ENCODE measurements at places on chromosomes 3 and 15.

GRCh38 chr3:82353306-82354171, 592.1 kb upstream of the GBE1 start:
- DNase-seq = no peak

- DNase-seq = no peak
These were observed 230.3 kb downstream of the ATP8B4 start for GRCh38 chr15:49888734-49889133.

GRCh38 chr15:70459312-70459711, 304.0 kb downstream of the UACA start:
- no peak for DNase-seq

DNA sequence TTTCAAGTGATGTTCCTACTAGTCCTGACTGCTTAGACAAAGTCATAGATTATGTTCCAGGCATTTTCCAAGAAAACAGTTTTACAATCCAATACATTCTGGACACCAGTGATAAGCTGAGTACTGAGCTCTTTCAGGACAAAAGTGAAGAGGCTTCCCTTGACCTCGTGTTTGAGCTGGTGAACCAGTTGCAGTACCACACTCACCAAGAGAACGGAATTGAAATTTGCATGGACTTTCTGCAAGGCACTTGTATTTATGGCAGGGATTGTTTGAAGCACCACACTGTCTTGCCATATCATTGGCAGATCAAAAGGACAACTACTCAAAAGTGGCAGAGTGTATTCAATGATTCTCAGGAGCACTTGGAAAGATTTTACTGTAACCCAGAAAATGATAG, 3.8 kb downstream of the TIPARP start:
- DNase-seq = no peak

DNA sequence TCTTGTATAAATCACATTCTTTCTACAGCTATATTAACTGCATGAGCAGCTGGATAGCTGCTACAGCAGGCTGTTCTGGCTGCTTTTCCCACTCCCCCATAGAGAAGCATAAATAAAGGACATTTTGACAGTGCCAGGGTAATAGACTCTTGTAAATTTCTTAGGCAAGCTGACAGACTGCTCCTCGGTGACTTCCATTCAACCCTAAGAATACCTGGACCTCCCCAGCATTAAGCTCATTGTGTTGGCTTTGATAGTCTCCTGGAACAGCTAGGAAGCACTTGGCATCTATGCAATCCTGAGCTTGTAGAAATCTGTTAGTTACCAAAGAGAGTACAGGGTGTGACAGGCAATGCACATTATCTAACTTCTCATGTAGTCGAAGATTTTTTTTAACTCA, 475.4 kb downstream of the AGBL1 start:
- no peak for DNase-seq

DNA sequence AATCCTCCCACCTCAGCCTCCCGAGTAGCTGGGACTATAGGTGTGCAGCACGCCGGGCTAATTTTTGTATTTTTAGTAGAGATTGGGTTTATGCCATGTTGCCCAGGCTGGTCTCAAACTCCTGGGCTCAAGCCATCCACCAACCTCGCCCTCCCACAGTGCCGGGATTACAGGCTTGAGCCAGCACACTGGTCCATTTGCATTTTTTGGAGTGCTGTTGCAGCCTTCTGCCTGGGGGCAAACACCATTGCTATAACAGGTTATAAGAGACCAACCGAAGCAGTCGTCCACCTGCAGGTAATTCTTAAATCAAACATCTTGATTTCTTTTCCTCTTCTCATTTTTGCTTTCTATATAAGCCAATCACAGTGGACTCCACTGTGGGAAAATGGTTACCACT, 27.7 kb downstream of the ACKR4 start:
- DNase-seq = no peak

DNA sequence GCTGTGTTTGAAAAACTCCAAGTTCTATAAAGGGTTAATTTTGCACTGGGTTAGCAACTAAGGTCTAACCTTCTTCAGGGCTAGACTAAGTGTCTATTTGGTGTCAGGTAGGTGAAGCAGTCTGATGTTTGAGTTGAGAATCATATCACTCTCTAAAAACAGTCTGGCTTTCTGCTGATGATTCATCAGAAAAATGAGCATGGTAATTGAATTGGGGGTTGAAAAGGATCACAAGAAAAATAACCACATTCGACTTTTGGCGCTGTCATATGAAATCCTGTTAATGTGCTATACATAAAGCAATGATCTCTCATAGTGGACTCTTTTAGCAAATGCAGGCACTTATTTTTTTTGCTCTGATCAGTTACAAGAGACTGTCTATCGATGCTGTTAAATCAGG, 242.2 kb upstream of the AZI2 start:
- DNase-seq = no peak

DNA sequence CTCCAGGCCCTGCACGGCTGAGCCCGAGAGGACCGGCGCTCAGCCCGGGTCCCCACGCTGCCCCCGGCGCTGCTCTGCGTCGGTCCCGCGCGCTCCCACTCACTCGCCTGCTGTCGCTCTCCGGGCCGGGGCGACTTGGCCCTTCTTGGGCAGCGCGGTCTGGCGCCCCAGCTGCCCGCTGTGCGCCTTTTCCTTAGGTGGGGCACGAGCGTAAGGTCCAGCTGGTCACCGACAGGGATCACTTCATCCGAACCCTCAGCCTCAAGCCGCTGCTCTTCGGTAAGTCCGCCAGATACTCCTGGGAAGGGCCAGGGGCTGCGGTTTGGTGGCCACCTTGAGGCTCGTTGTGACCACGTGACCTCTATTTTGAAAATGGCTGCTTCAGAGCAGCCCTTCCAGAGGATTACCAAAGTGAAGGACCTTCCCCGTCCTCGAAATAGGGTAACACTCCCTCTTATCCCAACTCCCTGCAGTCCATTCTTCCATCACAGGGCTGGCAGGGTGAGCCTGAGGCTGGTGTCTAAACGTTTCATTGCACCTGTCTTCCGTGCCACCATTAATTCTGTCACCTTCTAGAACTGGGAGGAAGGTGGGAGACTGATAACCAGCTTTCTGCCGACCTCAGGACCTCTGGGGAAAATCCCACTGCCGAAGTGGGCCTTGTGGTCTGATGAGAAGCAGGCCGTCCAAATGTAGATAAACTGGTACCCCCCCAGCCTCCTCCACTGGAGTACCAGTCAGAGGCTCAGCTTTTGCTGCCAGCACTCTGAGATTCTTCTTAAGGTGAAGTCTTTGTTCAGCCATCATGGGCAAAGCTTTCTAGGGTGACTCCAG, 812 bp downstream of the P4HTM start:
- no peak for DNase-seq

- DNase-seq = no peak
These were observed 34.3 kb upstream of the TRAK1 start for GRCh38 chr3:42056840-42057239.

- DNase-seq = no peak
These were observed 427.0 kb downstream of the NTRK3 start for GRCh38 chr15:87829332-87830050.

DNA sequence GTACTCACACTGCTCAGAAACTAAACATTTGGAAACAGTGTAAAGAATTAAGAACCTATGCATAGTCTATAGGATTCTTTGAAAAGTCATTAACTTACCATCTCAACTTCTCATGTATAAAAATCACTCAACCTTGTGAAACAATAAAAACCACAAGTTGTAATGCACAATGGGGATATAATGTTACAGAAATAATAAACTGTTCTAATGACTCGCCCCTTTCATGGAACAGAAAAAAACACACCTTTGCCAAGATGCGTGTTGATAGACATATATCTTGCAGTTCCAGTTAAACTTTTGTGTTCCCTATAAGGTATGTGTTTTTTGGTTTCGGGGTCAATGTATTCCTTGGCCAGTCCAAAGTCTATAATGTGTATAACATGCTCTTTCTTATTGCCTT, 50.8 kb upstream of the PPIB start:
- no peak for DNase-seq

DNA sequence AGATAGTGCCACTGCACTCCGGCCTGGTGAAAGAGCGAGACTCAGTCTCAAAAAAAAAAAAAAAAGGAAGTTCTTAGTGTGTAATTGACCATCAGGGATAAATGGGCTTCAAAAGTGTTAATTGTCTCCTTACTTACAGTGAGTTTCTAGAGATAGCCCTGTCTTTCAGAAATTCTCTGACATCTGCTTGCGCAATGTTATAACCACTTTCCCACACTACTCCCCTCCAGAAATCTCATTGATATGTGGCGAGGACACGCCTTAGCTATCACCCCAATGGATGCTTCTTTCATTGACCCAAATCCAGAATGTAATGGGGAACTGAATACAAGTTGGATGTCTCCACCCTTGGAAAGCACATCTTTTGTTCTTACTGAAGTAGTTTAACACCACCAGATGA, 70.9 kb downstream of the GMPS start:
- no peak for DNase-seq

DNA sequence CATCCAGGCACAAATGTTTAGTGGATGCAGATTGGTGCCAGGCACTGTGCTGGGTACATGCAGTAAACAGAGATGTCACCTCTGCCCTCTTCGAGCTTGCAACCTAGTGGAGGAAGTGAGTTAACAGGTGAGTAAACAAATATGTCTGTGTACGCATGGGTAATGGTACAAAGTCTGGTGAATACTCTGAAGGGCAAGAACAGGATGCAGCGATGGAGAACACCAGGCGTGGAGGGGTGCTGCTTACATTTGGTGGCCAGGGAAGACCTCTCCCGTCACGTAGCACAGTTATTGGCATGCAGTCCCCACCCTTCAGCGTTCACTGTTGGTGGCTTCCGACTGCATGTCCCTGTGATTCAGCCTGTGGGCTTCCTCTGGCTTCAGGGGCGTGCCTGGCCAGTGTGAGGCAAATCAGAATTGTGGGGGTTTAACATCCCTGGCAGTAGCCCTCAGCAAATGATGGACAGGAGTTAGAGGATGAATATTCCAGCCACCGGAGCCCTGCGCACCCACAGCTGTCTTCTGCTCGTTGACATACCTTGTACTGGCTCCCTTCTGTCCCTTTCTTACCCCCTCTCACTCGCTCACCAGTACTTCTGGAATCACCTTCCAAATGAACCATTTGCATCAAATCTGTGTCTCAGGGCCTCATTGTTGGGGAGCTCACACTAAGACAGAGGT, 9.1 kb upstream of the HDAC11 start:
- no peak for DNase-seq

GRCh38 chr3:47847260-47847659, 44.3 kb downstream of the DHX30 start:
- DNase-seq = no peak

- no peak for DNase-seq
These were observed 13.8 kb downstream of the CCNDBP1 start for GRCh38 chr15:43198992-43199391.

DNA sequence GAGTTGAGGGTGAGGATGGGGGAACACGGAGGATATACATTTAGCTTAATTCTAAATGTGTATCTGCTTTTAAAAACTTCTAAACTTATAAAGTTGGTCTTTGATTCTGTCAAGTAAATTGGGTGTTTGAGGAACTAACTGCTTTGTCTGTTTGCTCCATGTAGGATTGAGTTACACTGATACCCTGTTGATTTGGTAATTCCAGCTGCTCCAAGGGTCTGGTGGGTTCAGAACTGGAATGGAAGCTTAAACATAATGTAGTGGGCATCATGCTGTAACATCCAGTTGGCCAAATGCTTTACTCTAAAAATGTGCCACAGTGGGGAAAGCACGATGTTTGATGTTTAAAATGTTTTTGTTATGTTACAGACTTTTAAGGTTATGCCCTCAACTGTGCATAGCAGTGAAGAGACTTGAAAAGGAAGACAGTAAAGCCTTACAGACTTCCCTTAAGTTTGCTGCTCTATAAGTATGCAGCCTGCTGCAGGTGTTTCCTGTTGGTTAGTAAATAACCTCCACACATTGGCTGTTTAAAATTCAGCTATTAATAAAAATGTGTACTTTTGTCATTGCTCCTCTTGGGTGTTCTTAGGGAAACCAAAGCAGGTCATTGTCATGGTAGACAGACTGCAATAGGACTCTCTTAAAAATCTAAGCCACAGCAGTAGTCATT, 5.9 kb upstream of the EDEM1 start:
- no peak for DNase-seq

GRCh38 chr3:71614869-71615268, 31.3 kb upstream of the FOXP1 start:
- no peak for DNase-seq

- DNase-seq = no peak
These were observed 32.3 kb downstream of the XXYLT1 start for GRCh38 chr3:195238586-195239118.

GRCh38 chr15:88907111-88907510, 6.1 kb downstream of the MFGE8 start:
- DNase-seq = no peak

GRCh38 chr15:47573673-47574072, 143.6 kb upstream of the SEMA6D start:
- no peak for DNase-seq

GRCh38 chr3:10437995-10438901, 67.1 kb downstream of the ATP2B2 start:
- no peak for DNase-seq

- no peak for DNase-seq
These were observed 9.7 kb upstream of the FBXL22 start for GRCh38 chr15:63587527-63587926.

DNA sequence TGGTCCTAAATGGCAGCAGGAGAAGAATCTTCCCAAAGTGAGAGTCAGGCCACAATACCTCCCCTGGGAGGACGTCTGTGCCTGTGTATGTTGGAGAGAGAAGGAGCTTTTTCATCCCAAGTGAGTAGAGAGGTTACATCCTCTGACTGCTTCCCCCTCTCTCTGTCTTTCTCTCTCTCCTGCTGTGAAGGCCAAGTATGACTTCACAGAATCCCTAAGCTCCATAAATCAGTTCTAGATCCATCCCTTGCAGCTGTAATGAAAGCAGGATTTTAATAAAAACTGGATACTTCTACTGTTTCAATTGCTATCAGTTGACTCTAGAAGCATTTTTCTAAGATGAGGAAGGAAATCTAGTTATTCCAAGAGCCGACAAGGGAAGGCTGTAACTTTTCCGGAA, 389.1 kb upstream of the PROK2 start:
- no peak for DNase-seq

DNA sequence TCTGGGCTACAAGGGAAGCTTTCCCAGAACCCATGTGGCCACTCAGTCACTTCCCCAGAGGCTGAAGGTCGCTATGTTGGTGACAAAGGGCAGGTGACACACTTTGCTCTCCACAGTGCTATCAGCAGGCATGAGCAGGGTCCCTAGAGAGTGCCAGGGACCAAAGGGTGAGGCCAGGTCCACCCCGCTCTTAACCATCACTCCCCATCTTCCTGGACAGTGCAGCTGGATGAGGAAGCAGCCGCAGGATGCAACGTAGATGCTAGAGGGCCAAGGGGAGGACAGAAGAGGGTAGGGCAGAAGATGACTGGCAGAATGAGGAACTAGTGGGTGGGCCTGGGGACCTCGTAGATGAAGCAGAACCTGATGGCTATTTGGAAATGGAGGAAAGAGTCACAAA, 13.6 kb upstream of the LTF start:
- DNase-seq = no peak

GRCh38 chr15:79184465-79184892, 93.9 kb upstream of the RASGRF1 start:
- DNase-seq = peak; percentile 21

- DNase-seq = no peak
These were observed 20.2 kb upstream of the ERICH6 start for GRCh38 chr3:150723946-150724345.

Data from activated CD4-positive, CD25-positive, alpha-beta regulatory T cell (primary cell).